IPS DF 6.9 (cell line): ENCODE measurements at places on chromosomes 5 and 9.

DNA sequence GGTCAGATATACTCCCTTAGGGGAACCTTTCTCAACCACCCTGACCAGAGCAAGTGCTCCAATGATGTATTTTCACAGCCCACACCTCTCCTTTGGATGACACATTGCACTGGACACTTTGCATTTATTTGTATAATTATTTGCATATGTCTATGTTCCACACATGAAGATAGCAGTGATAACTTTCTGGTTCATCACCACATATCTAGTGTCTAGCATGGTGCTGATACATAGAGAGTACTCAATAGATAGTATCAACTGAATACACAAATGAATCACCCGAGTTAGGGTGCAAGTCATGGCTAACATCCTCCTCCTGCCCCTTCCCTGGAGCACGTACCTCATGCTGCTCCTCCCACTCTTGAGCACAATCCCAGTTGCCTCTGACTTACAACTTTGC lies 617.6 kb downstream of the EBF1 start:
- H3K4me3 ChIP-seq: no peak overlapping the region
- H3K4me1 ChIP-seq: no peaks in the 10 kb centered on the region
- no peaks in the 10 kb centered on the region for H3K36me3 ChIP-seq
- DNase-seq: no peak

GRCh38 chr9:96626912-96627311 lies 7.3 kb upstream of the CDC14B start:
- no peak overlapping the region for H3K27ac ChIP-seq
- H3K4me1 ChIP-seq: no peaks in the 10 kb centered on the region
- no peak for DNase-seq
- no peak overlapping the region for H3K4me3 ChIP-seq
- no peaks in the 10 kb centered on the region for H3K27me3 ChIP-seq
- no peaks in the 10 kb centered on the region for H3K36me3 ChIP-seq

DNA sequence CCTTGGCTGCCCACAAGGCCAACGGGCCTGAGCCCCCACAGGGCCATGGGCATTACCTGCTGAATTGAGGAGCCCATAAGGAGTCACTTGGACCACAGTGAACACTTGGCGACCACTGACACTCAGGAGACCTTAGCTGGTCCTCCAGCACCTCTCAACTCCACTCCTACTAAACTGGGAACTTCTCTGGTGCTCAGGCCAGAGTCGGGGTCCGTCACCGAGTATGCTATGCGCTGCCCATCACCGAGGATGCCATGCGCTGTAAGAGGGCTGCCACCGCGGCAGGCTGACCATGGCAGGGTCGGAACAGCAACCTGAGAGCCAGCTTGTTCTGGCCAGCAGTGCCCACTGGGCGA lies 600 bp upstream of the SQSTM1 start:
- no peak for DNase-seq
- peaks cover 17% of the 10 kb centered on the region for H3K36me3 ChIP-seq
- no peak overlapping the region for H3K27ac ChIP-seq

GRCh38 chr5:124200381-124200780 lies 546.1 kb downstream of the ZNF608 start:
- H3K27me3 ChIP-seq: no peaks in the 10 kb centered on the region
- no peak overlapping the region for H3K4me3 ChIP-seq
- no peak for DNase-seq
- H3K36me3 ChIP-seq: no peaks in the 10 kb centered on the region
- H3K4me1 ChIP-seq: no peaks in the 10 kb centered on the region
- H3K27ac ChIP-seq: no peak overlapping the region

- H3K36me3 ChIP-seq: no peaks in the 10 kb centered on the region
- DNase-seq: no peak
- H3K4me3 ChIP-seq: no peak overlapping the region
Observed at GRCh38 chr9:72453797-72454196, 67.6 kb upstream of the TMC1 start.

DNA sequence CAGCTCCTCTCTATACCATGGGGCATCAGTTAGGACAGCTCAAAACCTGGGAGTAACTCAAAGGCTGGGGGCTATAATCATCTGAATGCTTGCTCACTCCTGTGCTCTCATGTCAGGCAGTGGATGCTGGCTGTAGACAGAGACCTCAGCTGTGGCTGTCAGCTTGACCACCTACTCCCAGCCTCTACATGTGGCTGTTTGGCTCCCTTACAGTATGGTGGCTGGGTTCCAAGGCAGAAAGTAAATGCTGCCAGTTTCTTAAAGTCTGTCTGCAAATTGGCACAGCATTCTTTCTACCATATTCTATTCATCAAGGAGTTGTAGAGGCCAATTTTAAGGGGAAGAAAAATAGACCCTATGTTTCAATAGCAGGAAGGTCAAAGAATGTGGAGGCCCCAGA lies 66.9 kb downstream of the TMC1 start:
- no peaks in the 10 kb centered on the region for H3K36me3 ChIP-seq
- no peaks in the 10 kb centered on the region for H3K27me3 ChIP-seq
- no peak overlapping the region for H3K4me3 ChIP-seq
- DNase-seq: no peak
- H3K27ac ChIP-seq: no peak overlapping the region

DNA sequence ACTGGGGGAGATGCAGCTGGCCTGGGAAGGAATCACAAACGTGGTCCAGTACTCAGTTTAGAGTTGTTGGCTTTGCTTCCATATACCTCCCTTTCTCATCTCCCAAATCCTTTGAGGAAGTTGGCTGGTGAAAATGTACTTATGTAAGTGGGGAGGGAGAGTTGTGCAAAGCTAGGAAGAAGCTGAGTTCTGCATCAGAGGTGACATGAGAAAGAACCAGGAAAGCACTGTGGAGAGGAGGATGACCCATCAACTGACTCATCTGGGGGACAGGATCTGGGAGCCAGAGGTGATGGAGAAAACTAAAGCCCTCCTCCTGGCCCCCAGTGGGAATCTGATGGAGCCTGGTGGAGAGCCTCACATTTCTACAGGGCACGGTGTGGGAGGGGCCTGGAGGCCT lies 16.2 kb downstream of the KCNMB1 start:
- H3K36me3 ChIP-seq: no peaks in the 10 kb centered on the region
- no peak for DNase-seq
- no peaks in the 10 kb centered on the region for H3K4me1 ChIP-seq
- no peak overlapping the region for H3K27ac ChIP-seq
- H3K27me3 ChIP-seq: no peaks in the 10 kb centered on the region
- no peak overlapping the region for H3K4me3 ChIP-seq

GRCh38 chr5:68277431-68277830 lies 61.9 kb downstream of the PIK3R1 start:
- H3K27ac ChIP-seq: no peak overlapping the region
- no peak for DNase-seq
- no peak overlapping the region for H3K4me3 ChIP-seq
- H3K36me3 ChIP-seq: no peaks in the 10 kb centered on the region
- no peaks in the 10 kb centered on the region for H3K27me3 ChIP-seq

DNA sequence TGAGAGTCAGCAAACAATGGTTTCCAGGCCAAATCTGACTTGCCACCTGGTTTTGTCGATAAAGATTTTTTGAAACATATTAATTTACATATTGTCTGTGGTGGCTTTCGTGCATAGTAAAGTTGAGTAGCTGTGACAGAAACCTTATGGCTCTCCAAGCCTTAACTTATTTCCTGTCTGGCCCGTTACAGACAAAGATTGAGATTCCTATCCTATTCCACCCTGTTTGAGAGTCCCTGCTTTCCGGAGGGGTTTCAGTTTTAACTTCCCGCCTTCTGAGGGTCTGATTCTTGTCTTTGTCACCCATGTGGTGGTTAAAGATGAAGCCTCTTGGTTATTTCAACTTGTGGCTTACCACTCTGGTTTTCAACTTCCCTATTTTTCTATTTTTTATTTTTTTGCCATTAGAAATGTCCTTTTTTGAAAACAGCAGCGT lies 11.4 kb downstream of the OTULIN start:
- H3K4me3 ChIP-seq: no peak overlapping the region
- H3K27me3 ChIP-seq: no peaks in the 10 kb centered on the region
- H3K4me1 ChIP-seq: peaks cover 3% of the 10 kb centered on the region; the same call in 1 of the 2 replicates
- H3K36me3 ChIP-seq: no peaks in the 10 kb centered on the region

GRCh38 chr5:2542026-2542425 lies 209.5 kb downstream of the IRX2 start:
- no peak overlapping the region for H3K27ac ChIP-seq
- no peak for DNase-seq
- no peak overlapping the region for H3K4me3 ChIP-seq
- no peaks in the 10 kb centered on the region for H3K27me3 ChIP-seq
- no peaks in the 10 kb centered on the region for H3K36me3 ChIP-seq

GRCh38 chr5:32482193-32482592 lies 37.7 kb upstream of the ZFR start:
- no peak overlapping the region for H3K27ac ChIP-seq
- no peaks in the 10 kb centered on the region for H3K4me1 ChIP-seq
- no peak for DNase-seq
- no peaks in the 10 kb centered on the region for H3K36me3 ChIP-seq
- no peak overlapping the region for H3K4me3 ChIP-seq

DNA sequence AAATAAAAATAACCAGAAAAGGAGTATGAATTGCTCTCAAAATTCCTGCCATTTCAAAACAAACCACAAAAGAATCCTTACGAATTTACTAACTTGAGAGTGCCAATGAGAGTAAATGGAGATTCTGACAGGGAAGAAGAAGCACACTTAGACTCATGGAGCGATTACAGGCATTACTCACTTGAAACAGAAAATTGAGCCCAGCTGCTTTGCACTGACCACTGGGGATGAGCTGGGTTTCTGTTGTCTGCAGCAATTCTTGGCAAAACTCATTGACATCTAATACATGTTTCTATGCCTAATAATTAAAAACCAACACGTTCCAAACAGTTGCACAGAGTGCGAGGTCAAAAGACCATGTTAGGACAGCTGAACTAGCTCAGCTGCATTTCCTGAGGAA lies 731.6 kb downstream of the DNAH5 start:
- H3K27me3 ChIP-seq: no peaks in the 10 kb centered on the region
- no peaks in the 10 kb centered on the region for H3K4me1 ChIP-seq
- DNase-seq: no peak
- no peak overlapping the region for H3K27ac ChIP-seq

- no peak overlapping the region for H3K4me3 ChIP-seq
- H3K27me3 ChIP-seq: no peaks in the 10 kb centered on the region
- no peak overlapping the region for H3K27ac ChIP-seq
Observed at GRCh38 chr9:134346151-134346550, 19.9 kb downstream of the RXRA start.
